ENCODE measurements at places on chromosomes 6 and 20.
A peak's percentile ranks its signal among the peaks of the same experiment; 100 is the strongest.

GRCh38 chr20:59322585-59323454 is 22.4 kb downstream of the EDN3 start:
- DNase-seq = no peak

DNA sequence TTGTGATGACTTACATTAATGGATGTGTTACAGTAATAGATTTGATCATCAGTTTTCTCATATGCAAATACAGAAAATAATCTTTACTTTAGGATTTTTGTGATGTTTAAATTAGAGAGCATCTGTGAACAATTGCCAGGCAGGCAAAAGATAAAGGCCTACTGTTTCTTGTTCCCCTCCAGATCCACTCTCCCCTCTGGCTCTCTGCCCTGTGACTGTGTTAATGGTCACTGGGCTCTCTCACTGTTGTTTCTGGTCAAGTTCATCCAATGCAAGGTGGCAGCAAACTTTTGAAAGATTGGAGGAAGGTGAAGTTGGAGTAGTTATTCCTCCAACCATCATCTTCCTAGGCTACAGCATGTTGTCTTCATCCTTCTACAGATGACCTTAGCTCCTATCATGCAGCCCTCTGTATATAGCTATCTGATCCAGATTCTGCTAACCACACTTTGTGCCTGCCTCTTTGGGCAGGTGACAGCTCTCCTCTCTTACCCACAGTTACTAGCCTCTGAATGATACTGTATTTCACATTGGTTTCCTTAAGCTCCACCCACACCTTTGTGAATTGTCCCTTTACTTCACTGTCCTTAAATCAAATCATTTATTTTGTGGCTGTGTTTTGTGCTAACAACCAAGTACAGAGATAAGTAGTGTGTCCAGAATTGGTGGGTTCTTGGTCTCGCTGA is 48.9 kb upstream of the ARG1 start:
- DNase-seq = no peak

DNA sequence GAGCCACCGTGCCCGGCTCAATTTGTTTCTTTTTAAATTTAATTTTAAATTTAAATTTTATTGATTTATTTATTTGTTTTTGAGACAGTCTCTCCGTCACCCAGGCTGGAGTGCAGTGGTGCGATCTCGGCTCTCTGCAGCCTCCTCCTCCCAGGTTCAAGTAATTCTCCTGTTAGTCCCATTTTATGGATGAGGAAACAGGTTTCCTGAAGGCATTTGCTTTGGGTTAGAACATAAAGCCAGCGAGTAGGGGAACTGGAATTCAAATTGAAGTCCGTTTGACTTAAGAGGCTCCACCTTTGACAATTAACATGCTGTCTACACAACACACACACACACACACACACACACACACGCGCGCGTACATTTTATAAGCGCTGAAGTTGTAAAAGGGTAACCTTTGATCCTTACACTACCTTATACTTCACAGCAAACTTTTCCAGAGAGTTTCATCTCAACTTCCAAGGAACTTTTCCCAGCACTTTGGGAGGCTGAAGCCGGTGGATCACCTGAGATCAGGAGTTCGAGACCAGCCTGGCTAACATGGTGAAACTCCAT is 232.0 kb downstream of the BCAS1 start:
- no peak for DNase-seq

- no peak for DNase-seq
Observed at GRCh38 chr6:139967497-139967896, 593.0 kb upstream of the CITED2 start.

DNA sequence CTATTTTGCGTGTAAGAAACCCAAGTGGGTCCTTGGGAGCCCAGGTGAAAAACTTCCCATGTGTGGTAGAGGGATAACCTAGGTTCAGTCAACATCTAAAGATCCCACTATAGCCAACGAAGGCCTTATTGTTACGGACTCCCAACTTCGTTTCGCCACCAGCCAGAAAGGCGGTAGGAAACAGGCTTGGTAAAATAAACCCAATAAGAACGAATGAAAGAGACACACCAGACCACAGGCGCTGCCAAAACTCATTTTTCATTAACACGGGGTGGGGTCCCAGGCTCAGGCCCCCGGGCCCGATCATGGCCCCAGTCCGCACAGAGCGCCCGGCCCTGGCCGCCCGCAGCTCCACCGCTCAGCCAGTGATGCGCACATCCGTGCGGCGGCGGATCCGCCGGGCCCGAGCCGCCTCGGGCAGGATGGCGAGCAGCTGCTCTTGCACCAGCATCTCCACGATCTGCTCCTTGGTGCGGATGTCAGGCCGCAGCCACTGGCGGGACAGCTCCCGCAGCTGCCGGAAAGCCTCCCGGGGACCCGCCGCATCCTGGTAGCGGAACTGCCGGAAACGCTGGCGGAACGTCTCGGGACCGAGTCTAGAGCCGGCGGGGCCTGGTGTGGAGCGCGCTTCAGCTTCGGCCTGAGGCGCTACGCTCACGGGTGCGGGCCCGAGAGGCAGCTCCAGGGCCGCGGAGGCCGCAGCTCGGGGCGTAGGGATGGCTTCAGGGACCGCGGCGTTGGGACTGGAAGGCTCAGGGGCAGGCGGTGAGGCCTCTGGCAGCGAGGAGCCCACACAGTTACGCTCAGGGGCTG is 709 bp downstream of the SCAND1 start:
- peak; percentile 34 for DNase-seq

DNA sequence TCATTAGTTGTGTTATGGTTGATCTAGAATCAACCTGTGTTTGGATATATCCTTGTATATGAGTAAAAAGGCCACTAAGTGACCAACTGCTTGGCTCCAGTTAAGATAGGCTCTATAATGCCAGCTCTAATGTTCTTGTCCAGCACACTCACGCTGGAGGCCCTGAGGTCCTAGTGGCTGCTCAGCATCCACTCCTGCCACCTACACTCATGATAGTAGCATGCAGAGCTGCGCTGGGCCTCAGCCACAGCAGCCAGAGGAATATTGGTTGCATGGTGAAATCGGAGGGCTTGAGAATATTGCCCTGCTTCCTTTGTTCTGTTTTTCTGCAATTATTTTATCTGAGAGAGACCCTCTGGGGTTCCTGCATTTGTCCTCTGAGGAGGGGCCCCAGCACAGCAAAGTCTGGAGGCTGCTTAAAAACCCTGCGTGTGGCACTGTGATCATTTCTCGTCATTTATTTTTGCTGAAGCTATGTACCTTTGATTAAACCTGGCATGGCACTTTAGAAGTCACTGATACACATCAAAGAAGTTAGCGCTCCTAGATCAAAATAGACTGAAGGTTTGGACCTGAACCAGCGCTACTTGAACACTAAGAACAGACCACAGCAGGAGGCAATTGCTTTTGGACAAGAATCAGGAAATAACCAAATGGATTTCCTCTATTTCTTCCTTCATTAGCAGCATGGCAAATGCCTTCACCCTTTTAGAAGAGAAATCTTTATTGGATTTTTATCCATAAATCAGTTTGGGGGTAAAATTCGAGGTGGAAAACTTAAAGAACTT is 398.4 kb upstream of the ID4 start:
- DNase-seq = no peak

DNA sequence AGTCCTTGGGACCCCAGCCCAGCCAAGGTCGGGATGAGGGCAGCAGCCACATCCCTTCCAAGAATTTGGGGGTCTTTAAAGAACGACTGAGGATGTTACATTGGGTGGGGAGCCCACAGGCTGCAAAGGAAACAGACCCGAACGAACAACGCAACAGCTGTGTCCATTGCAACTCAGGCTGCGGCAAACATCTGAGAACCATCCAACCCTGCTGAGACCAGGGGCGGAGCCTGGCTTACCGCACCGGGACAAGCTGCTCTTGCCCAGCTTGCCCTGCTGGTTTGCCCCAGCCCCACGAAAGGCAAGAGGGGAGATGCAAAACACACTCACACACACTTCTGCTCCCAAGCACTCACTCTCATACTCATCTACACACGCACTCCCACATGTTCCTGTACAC is 21.5 kb upstream of the TAF4 start:
- no peak for DNase-seq

GRCh38 chr6:44332585-44332984 is 9.9 kb upstream of the SPATS1 start:
- no peak for DNase-seq

DNA sequence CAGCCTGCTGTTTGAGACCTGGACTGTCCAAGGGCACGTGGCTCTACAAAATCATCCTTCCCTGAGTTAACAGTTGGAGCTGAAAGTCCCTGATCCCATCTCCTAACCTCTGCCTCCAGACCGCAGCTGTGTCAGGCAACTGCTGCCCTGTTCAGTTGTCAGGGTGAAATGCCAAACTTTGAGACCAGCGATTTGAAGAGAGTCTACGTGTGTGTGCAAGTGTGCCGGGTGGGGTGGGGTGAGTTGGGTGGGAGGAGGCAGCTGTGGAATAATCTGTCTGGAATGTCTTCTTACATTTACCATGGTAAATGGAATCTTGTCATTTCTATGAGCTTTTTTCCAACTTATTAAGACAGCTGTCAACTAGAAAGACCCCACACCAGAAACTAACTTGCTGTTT is 81.0 kb upstream of the FAM8A1 start:
- DNase-seq = no peak

DNA sequence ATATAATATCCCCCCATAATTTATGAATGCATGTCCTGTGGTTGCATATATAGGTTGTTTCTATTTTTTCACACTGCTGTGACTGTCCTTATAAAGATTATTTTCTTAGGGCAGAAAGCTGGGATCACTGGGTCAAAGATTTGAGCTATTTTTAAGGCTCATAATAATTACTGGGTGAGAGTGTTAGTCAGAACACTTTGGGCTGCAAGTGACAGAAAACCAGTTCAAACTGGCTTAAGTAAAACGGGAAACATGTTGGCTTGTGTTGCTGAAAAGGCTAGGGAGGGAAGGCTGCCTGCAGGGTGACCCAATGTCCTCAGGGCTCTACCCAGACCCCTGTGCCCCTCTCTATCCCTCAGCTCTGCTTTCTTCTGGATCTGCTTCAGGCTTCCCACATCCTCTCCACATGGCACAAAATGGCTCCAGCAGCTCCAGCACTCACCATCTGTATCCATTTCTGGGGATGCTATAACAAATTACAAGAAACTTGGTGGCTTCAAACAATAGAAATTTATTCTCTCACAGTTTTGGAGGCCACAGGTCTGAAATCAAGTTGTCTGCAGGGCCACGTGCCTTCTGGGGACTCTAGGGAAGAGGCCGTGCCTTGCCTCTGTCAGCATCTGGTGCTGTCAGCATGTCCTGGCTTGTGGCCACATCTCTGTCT is 33.1 kb upstream of the MLN start:
- DNase-seq = no peak

DNA sequence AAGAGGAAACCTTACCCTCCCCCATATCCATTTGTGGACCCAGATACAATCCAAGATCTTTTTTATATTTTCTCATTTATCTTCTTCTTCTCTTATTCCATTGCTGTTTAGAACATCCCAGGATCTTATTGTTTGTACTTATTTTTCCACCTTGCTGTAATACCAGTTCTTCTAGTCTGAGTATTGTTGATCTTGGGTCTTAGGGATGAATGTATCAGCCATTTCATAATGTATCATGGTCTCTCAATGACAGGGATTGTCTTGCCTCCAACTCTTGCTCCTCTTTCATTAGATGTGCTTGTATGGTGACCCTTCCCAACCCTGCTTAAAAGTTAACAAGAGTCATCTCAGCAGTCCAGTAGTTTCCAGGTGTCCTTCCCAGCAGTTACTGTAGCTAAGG is 63.3 kb downstream of the MAP3K4 start:
- no peak for DNase-seq

- DNase-seq = no peak
Observed at GRCh38 chr6:26342106-26343004, 22.6 kb upstream of the BTN3A2 start.

DNA sequence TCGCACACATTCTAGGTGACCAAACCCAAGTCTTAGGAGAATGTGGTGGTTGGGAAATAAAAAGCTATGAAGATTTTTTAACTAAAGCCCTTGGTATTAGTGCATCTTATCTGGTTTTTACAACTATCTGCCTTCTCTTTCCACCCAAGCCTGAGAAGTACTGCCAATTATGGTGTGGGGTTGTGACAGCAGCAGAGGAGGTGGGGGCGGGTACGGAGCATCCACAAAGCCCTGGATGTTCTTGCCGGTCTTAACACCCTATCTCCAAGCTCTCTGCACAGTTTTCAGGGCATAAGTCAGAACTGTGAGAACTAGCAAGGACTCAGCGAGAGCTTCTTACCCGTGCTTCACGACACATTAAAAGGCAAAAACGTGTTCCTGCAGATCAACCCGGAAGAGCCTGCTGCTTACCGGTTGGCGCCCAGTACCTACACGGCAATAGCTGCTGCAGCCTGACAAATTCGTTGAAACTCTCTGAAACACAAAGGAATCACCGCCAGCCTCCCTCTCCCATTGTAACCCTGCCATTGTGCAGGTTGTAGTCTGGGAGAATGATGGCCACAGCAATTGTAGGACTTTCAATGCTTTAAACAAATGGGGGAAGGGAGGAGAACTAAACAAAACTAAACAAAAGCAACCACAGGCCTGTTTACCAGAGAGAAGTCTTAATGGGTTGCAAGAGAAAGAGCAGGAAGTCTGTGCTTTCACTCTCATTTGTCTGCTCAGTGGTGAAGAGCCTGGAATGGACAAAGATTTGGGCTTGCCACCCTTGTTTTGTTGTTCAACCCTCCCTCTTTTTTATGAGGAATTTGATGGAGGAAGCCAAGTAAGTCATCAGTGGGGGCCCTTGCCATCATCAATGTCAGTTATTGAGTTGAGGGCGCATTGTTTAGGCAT is 461.0 kb upstream of the JARID2 start:
- DNase-seq = no peak

GRCh38 chr6:158559895-158560835 is at the start of gene TMEM181:
TSS of gene TMEM181 (plus strand) at chr6:158560091. CDS start at chr6:158560225, 134 bp downstream.
- peak; percentile 78 for DNase-seq

DNA sequence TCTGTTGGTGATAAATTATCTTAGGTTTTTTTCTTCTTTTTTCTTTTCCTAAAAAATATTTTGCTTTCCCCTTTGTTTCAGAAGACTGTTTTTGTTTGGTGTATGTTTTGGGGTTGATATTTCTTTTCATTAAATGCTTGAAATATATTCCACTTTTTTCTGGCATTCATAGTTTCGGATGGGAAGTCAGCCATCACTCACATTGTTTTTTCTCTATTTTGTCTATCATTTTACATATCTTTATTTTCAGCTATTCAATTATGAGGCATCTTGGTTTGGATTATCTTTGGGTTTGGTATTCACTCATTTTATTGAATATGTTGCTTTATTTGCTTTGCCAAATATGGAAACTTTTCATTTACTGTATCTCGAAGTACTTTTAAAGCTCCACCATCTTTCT is 600.5 kb upstream of the EYS start:
- DNase-seq = no peak

DNA sequence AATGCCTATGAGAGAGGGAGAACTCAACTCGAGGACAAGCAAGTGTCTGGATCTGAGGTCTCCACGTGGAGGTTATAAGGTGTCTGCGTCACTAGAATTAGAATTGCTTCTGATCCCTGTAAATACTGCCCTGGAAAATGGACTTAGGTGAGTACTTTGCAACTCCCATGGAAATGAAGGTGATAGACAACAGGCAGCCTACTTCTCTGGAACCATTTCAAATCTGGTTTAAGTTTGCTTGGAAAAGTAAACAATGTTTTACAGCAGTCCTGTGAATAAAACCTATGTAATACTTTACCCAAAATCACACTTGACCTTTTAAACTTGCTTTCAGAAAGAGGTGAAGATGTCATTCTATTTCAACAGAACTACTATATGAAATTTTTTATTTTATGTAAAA is 70.1 kb upstream of the TENT5A start:
- no peak for DNase-seq

- DNase-seq = peak; percentile 36
Observed at GRCh38 chr6:72417759-72418158, 204.1 kb upstream of the KCNQ5 start.

Data from WERI-Rb-1 (cell line).